ENCODE measurements at places on chromosomes 2 and 18.
A peak's percentile ranks its signal among the peaks of the same experiment; 100 is the strongest.

GRCh38 chr2:109382951-109383350, 230.8 kb downstream of the SEPTIN10 start:
- no peak for DNase-seq

DNA sequence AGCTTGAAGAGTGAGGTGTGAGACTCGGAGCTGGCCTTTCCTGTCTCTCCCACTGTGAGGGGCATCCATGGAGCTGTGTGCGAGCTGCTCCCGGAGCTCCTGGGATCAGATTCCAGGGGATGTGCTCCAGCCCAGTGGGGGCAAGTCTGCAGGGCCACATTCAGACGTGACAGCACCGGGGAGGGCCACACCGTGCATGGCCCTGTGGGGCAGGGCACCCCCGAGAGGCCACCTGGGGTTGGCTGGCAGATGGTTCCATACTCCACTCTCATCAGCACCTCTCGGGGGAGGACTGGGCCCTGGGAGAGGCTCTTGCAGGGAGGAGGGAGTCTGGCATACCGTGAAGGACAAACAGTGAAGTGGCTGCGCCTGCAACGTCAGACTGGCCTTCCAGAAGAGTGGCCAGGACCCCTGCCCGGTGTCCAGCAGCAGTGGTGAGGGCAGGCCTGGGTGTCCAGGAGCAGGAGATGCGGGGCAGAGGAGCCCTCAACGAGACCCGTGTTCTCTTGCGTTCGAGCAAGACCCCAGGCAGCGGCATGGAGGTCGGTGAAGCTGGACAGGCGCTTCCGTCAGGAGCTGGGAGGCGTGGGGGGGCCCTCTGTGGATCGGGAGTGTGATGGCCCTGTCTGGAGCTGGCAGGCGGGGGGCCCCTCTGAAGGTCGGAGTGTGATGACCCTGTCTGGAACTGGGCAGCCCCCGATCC, 84.3 kb downstream of the ASB1 start:
- no peak for DNase-seq

DNA sequence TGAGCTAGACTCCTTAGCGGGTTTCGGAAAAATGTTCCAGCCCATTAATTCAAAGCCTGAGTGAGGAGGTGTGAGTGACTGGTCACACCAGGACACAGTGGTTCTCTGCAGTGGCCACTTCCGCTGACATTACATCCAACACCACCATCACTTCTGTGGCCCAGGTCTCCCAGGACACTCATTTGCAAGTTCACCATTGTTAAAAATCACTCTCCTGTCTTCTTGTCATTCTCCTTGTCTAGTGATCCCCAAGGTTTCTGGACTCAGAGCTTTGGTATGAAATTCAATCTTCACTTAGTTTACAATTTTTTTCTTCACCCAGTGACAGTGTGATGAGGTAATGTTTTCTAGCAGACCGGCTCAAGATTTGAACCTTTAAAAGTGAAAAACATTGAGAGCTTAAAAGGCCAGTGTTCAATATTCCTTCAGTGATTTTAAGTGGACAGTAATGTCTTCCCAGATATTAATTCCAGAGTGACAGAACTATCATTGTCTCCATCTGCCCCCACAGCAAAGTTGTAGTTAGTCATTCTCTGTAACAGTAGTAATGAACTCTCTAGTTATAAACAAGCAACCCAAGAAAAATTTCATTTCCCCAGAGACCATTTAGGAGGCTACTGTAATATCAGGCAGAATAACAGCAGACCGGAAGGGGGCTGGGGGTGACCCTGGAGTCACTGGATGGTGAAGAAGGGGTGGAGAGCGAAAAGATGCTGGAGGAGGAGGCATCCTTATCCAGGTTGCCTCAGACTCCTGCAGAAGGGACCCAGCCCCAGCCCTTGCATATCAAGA, 164.9 kb downstream of the GFPT1 start:
- DNase-seq: no peak

DNA sequence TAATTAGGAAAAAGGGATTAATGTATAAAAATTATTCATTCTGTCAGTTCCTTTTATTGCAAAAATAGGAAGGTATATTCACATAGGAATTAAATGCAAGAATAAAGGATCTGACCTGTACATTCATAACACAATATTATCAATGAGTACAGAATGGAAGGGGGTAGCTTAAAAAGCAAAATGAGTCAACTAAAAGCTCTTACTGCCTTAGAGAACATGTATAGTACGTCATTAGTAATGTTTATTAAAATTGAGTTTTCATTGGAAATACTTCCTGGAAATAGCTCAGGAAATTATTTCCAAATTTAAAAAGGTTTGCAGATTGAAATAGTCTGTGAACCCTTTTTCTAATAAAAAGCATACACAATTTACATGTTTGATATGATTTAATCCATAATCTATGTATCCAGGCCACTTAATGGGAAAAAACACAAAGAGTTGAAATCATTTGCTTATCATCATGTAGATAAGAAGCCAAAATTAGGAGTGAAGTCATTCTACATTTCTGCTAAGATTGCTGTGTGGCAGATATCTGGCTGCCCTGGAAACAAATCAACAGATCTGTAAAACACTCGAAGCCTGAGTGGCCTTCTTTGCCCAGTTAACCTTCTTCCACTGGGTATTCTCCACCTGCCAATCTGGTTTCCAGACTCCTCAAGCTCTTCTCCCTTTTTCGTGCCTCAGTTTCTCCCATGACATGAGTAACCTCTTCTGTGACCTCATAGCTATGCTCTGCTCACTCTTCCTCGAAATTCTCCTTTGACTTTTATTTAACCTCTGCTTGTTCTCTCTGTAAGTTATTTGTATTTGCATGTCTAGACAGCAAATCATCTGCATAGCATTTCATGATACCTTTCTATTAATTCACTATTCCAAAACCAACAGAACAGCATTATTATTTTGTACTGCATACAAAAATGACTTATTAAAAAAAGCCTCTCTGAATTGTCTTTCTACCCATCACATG, 181.2 kb upstream of the REV1 start:
- DNase-seq: no peak

GRCh38 chr2:143936848-143937722, 582.8 kb downstream of the ZEB2 start:
- DNase-seq: peak; percentile 46

DNA sequence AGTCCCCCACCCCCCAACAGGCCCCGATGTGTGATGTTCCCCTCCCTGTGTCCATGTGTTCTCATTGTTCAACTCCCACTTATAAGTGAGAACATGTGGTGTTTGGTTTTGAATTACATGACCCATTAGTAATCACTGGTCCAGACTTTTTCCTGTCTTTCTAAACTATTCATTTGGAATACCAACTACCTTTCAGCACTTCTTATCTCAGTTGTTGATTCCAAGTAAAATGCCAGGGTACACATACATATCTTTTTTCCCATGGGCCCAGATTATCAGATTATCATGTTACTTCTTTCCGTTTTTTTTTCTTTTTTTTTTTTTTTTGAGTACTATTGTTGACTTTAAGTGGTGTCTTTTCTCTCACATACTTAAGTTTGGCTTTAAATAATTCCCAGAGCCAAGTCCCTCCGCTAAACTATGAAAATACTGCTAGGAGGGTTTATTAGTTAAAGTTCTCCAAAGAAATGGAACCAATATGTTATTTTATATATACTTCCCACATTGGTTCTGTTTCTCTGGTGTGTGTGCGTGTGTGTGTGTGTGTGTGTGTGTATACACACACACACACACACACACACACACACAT, 389.3 kb downstream of the IRS1 start:
- DNase-seq: no peak

DNA sequence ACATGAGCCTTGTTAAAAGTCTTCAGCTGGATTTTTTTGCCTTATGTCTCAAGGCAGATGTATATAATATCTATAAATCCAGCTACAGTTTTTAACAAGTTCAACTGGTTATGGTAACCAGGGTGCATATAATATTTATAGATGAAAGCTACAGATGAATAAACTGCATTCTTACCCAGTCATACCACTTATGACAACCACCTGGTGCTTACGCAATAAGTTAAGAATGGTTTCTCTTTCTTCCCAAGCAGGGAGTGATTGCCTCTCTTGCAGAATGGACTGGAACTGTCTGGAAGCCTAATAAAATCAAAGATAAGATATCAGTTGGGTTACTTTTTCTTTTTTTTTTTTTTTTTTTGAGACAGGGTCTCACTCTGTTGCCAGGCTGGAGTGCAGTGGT, 19.6 kb downstream of the DHX57 start:
- no peak for DNase-seq

GRCh38 chr2:74671479-74671878, 17.4 kb downstream of the SEMA4F start:
- no peak for DNase-seq

GRCh38 chr2:8609357-8609811, 72.5 kb upstream of the ID2 start:
- no peak for DNase-seq

DNA sequence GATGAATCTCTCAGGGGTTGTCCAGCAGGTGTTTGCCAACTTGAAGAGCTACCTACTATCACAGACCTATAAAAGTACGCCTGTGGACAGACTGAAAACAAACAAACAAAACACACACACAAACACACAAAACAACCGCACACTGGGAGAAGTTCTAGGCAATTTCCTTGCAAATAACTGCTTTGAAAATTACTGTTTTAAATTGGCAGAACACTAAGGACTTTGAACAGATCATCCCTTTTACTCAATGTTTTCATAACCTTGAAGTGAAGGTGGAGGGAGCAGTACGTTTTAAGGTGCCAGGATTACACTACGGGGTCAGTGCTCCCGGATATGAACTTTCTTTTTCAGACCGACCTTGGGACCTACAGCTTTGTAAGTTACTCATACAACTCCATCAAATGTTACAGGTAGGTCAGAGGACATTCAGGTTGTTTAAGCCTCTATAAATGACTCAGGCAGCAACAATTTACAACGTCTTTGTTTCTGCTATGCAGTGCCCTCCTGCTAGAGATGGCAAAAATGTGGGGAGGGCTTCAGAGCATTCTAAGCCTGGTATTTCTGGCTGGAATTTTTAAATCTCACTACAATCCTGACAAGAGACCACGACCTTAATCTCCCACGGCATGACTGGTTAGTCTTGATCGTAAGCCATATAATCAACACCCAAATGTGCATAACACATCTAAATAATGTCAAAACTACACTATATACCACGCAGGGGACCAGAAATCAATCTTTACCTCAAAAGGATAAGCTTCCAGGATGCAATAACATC, 1.4 kb upstream of the SLC20A1 start:
- DNase-seq: no peak

DNA sequence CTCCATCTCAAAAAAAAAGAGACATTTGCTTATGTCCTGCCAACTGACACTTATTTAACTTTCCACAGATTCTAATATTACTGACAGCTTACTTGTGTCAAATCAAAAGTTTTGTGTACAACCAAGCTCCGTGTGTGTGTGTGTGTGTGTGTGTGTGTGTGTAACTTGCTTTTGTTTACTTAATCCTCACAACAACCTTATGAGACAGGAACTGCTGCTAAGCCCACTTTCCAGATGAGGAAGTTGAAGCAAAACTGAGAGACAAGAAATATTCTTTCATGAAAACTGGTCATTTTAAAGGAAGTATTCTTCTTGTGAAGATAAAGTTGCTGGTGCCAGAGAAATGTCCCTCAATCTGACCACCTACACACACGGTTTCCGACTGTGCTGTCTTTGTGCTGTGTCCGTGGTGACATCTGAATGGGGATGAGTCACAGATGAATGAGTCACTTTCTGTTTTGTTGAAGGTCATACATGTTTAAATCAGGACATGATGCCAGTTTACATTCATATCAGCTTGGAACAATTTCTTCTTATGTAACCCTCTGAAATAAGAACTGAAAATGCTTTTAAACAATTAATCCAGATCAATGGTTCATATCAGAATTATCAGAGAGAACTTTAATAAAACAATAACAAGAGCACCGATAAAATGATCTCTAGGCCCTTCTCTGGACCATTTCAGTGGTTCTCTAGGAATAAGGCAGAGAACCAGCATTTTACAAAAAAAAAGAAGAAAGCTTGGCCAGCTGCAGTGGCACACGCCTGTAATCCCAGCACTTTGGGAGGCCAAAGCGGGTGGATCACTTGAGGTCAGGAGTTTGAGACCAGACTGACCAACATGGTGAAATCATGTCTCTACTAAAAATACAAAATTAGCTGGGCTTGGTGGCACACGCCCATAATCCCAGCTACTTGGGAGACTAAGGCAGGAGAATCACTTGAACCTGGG, 95.5 kb downstream of the THNSL2 start:
- DNase-seq: peak; percentile 23

DNA sequence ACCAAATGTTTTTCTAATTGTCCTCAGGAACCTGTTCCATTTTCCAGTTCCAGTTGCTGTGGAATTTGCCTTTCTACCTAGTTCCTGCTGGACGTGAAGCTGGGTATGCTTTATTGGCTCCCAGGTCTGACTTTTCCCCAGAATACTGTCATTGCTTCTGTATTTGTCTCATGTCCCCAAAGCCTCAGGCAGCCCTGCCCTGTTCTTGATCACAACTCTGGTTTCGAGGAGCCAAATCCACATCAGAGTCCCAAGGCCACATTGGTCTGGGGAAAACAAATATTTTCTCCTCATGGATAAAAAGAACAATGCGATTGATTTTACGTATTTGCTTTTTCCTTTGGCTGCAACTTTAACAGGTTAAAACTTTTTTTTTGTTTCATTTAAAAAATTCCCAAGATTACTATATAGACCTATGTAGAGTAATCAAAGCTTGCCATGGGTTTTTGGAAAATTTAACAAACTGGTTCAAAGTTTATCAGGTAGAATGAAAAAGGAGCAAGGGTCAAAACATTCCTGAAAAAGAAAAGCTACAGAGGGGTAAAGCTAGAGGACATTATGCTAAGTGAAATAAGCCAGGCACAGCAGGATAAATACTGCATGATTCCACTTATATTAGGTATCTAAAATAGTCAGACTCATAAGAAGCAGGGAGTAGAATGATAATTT, 85.2 kb downstream of the MDH1 start:
- DNase-seq: no peak

- no peak for DNase-seq
These were observed 397 bp downstream of the ZCCHC2 start for GRCh38 chr18:62523255-62523588.

DNA sequence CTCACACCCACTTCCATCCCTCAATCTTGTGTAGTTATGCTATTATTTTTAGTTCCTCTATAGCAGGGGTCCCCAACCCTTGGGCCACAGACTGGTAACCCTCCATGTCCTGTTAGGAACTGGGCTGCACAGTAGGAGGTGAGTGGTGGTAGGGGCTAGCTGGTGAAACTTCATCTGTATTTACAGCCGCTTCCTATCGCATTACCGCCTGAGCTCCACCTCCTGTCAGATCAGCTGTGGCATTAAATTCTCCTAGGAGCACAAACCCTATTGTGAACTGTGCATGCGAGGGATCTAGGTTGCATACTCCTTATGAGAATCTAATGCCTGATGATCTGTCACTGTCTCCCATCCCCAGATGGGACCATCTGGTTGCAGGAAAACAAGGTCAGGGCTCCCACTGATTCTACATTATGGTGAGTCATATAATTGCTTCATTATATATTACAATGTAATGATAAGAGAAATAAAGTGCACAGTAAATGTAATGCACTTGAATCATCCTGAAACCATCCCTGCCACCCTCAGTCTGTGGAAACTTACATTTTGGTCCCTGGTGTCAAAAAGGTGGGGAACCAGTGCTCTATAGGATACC, 1.6 kb upstream of the RAB11FIP5 start:
- no peak for DNase-seq

- DNase-seq: no peak
These were observed 431.1 kb upstream of the CDH2 start for GRCh38 chr18:28607991-28608390.

GRCh38 chr18:23878336-23878900, 136.1 kb upstream of the TTC39C start:
- DNase-seq: no peak
